ENCODE measurements at places on chromosomes 5 and 9.
A peak's percentile ranks its signal among the peaks of the same experiment; 100 is the strongest.

GRCh38 chr9:4713849-4714248, 27.2 kb downstream of the AK3 start:
- peaks cover 79% of the 10 kb centered on the region for H3K36me3 ChIP-seq
- H3K27me3 ChIP-seq: no peaks in the 10 kb centered on the region
- no peak for DNase-seq
- H3K4me3 ChIP-seq: no peak overlapping the region
- H3K27ac ChIP-seq: no peak overlapping the region

DNA sequence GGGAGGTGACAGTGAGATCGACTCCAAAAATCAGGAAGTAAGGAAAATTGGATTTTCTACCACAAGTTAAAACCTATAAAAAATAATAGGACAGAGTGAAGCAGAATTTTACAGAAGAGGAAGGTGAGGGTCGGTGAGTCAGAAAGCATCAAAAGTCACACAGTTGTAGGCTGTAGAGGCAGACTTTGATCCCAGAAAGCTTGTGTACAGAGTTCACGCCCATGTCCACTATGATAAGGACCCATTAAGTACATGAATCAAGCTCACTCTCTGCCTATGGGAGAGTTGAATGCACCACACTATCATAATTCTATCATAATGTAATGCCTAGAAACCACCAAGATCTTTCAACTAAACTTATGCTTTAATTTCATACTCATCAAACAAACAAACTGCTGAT, 291.2 kb downstream of the PRELID2 start:
- no peaks in the 10 kb centered on the region for H3K27me3 ChIP-seq
- no peak overlapping the region for H3K4me3 ChIP-seq
- DNase-seq: no peak
- no peaks in the 10 kb centered on the region for H3K36me3 ChIP-seq
- no peak overlapping the region for H3K27ac ChIP-seq

- H3K27me3 ChIP-seq: no peaks in the 10 kb centered on the region
- no peaks in the 10 kb centered on the region for H3K36me3 ChIP-seq
- no peak overlapping the region for H3K27ac ChIP-seq
- DNase-seq: no peak
- H3K4me3 ChIP-seq: no peak overlapping the region
Measured at GRCh38 chr5:110309222-110309621, 417.2 kb downstream of the TMEM232 start.

- H3K27me3 ChIP-seq: peaks cover 3% of the 10 kb centered on the region
- no peak overlapping the region for H3K27ac ChIP-seq
- H3K4me3 ChIP-seq: no peak overlapping the region
- H3K36me3 ChIP-seq: no peaks in the 10 kb centered on the region
- H3K4me1 ChIP-seq: no peaks in the 10 kb centered on the region
Measured at GRCh38 chr5:82348784-82349425, 70.8 kb upstream of the RPS23 start.

DNA sequence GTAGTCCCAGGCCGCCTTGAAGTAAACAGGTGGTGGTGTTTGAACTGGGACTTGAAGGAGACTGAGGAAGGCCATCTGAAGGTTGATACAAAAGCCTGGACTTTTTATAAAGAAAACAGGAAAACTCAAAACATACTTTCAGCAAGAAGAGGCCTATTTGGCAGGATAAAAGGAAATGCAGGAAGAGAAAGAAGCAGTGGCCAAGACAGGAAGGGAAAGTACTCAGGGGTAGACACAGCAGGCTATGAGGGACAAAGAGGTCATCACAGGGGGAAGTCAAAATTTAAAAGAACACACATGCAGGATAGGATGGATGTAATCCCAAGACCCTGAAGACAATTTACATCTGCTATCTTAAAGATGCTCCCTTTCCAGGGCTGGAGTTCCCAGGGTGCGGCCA, 13.0 kb downstream of the TLE1 start:
- peaks cover 57% of the 10 kb centered on the region for H3K4me1 ChIP-seq
- no peak overlapping the region for H3K4me3 ChIP-seq
- H3K27me3 ChIP-seq: no peaks in the 10 kb centered on the region
- DNase-seq: no peak
- no peak overlapping the region for H3K27ac ChIP-seq
- H3K36me3 ChIP-seq: peaks cover 61% of the 10 kb centered on the region

DNA sequence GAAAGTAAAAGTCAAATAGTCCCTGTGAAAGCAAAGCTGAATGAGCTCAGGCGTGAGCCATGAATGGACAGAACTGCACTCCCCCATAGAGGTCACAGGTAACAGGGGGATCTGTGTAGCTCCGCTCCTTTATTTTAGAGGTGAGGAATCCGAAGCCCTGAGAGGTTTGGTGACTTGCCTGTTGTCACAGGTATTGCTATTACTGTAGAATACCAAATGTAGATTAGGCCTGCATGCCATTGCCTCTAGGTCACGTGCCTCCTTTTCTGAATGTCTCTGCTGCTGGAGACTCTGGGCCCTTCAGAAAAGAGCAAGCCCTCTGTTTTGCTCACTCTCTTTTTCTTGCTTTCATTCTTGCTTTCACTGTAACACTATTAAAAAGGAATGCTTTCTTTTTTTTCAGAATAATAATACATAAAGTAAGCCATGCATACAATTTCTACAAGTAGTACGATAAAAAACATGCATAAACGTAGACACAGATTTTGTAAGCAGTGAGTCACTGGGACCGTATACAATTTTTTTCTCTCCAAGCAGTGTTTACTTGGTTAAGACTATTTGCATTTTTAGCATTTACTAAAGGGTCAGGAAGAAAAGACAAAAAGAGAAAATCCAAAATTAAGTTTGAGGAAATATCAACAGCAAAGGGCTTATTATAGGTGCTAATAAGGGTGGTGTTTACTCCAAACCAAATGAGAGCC, 568.7 kb upstream of the ADAMTS16 start:
- no peaks in the 10 kb centered on the region for H3K4me1 ChIP-seq
- no peak overlapping the region for H3K27ac ChIP-seq
- H3K27me3 ChIP-seq: no peaks in the 10 kb centered on the region
- DNase-seq: no peak
- no peaks in the 10 kb centered on the region for H3K36me3 ChIP-seq
- no peak overlapping the region for H3K4me3 ChIP-seq

- H3K27ac ChIP-seq: peak overlapping the region; percentile 92
- peak overlapping the region; percentile 82 for H3K4me3 ChIP-seq
- H3K36me3 ChIP-seq: no peaks in the 10 kb centered on the region
- no peaks in the 10 kb centered on the region for H3K27me3 ChIP-seq
- DNase-seq: no peak
Measured at GRCh38 chr9:96413302-96414221, 4.6 kb downstream of the ZNF367 start.

DNA sequence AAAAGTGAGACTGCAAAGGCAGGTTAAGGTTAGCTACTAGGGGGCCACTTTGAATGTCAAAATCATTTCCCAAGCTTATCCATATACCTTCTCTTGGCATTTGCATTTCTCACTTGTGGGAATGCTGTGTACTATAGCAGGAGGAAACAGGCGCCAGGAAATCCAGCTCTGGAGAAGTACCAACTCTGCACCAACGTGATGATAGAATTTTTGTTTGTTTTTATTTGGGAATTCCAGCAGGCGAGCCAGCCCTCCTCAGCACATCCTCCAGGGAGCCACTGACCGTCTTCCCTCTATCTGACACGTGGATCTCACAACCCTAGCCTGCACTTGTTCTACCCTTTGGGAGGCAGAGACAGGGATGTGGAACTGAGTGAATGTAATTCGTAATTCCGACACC, 318.0 kb downstream of the ACTL7B start:
- no peak overlapping the region for H3K27ac ChIP-seq
- H3K27me3 ChIP-seq: peaks cover 4% of the 10 kb centered on the region
- H3K4me3 ChIP-seq: no peak overlapping the region
- H3K4me1 ChIP-seq: no peaks in the 10 kb centered on the region
- no peak for DNase-seq
- no peaks in the 10 kb centered on the region for H3K36me3 ChIP-seq

- peaks cover 33% of the 10 kb centered on the region for H3K27me3 ChIP-seq
- H3K27ac ChIP-seq: no peak overlapping the region
- no peak for DNase-seq
- H3K36me3 ChIP-seq: no peaks in the 10 kb centered on the region
Measured at GRCh38 chr5:168592014-168592368, 12.8 kb upstream of the PANK3 start.
